ENCODE measurements at places on chromosomes 1 and 21.

GRCh38 chr1:30668546-30669327 lies 54.6 kb downstream of the MATN1 start:
- DNase-seq = no peak

- no peak for DNase-seq
Observed at GRCh38 chr1:215543191-215543606, 23.9 kb upstream of the KCTD3 start.

- no peak for DNase-seq
Observed at GRCh38 chr1:107250169-107250568, 109.3 kb downstream of the NTNG1 start.

- DNase-seq = no peak
Observed at GRCh38 chr1:186502087-186502486, 41.2 kb upstream of the PDC start.

DNA sequence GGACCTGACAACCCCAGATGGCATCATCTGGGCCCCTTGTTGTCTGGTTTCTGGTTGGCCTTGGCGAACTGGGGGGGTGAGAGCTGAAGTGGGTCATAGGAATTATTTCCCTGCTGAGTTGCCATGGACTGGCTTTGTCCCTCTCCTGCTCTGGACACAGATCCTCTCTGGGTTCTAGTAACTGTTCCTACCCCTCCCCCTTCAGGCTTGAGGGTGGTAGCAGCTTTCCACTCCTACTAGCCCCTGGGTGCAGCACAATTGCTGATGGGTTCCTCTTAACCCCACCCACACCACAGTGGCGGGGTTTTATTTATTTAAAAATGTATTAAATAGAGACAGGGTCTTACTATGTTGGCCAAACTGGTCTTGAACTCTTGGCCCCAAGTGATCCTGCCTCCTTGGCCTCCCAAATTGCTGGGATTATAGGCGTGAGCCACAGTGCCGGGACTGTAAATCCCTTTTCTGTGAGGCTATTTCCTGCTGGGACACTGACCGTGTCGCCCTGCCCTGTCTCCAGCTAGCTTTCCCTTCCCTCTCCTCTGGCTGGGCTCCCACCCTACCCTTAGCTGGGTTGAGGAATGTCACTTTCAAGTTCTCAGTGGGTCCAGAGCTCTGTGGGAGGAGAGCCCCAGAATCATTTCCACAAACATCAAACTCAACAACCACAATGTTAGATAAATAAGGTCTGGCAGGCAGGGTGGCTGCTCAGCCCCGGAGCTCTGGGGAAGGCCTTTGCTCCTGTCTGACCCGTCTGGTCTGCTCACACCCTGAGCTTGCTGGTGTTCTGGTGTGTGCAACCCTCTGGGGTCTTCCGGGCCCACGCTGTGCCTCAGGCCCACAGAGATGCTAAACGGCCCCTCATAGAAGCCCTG lies 112.7 kb upstream of the WNT4 start:
- DNase-seq = no peak

DNA sequence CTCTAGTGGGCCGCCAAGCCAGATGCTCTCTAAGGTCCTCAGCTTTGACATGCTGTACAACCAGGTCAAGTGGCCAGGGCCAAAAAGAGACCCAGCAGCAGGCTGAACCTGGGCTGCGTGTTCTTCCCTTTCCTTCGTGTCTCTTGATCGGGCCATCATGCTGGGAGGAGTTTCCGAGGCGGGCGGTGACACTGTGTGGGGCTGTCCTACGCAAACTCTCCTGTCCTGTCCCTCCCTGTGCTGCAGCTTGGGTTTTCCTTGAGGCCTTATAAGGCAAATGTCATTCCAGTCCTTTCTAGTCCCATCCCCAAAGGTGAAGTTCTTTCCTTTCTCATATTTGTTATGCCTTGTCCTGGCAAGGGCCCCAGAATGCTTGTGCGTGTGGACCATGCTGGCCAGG lies 56.7 kb downstream of the ARHGEF10L start:
- no peak for DNase-seq

- no peak for DNase-seq
Observed at GRCh38 chr1:57033222-57034001, 67.6 kb upstream of the C8B start.

GRCh38 chr21:28635541-28635940 lies 357.1 kb downstream of the LTN1 start:
- no peak for DNase-seq

DNA sequence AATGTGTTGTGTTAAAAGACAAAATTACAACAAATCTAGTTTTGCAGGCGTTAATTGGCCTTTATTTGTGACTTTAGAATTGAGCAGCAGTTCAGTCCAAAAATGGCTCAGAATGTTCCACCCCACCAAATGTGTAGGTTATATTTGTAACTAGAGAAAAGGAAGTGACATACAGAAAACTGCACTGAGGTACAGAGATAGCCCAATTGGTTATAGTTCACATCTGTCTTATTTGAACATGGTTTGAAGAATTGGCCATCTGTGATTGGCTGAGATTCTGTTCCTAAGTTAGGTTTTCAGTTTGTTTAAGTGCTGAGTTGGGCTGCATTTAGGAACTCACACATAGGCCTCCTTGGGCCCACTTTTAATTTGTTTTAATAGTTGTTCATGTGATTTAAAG lies 12.0 kb upstream of the FMO2 start:
- no peak for DNase-seq

DNA sequence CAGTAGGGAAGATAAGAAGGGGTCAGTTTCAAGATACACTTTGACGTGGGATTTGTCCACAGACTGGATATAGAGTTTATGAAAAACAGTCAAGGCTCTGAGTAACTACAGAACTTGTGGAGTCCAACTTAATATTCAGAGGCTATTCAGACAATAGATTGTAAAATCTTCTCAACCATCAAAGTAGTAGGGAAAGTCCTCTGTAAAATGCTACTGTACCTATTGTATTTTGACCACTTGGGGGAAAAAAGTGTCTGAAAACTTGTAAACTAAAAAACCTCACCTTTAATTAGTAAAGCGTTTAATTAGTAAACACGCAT lies 10.5 kb downstream of the PTP4A2 start:
- DNase-seq = no peak

DNA sequence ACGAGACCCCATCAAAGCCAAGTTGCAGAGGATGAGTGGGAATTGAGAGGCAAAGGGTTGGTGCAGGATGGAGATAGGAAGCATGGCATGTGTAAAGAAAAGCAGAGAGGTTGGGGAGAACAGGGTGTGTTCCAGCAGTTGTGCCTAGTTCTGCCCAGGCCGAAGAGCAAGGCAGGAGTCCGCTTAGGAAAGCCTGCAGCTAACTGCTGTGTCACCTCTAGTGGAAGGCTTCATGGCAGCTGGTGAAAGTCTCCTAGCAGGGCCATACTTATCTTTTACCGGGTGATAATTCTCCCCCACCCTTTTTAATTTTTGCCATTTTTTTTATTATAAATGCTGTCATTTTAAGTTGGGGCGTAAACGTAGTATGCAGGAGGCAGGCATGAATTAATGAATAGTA lies 93.6 kb downstream of the NFIA start:
- DNase-seq = no peak

- DNase-seq = no peak
Observed at GRCh38 chr1:36842448-36842847, 191.9 kb downstream of the GRIK3 start.

GRCh38 chr1:59180735-59181134 lies 116.2 kb upstream of the FGGY start:
- DNase-seq = no peak

Data from NCI-H187 (cell line).